GM10248 (cell line): ENCODE measurements at places on chromosomes 1 and 21.

GRCh38 chr1:37945743-37946702 is 830 bp downstream of the INPP5B start:
- no peak for DNase-seq

- no peak for DNase-seq
Measured at GRCh38 chr1:62250126-62250726, 55.6 kb downstream of the L1TD1 start.

GRCh38 chr1:244138399-244138798 is 87.3 kb downstream of the ZBTB18 start:
- DNase-seq, result no peak

- DNase-seq, result no peak
Measured at GRCh38 chr1:98963064-98963758, 41.5 kb downstream of the PLPPR5 start.

GRCh38 chr1:178599745-178600144 is 86.8 kb downstream of the TEX35 start:
- no peak for DNase-seq

- DNase-seq, result no peak
Measured at GRCh38 chr1:30760596-30761324, 3.2 kb upstream of the LAPTM5 start.

DNA sequence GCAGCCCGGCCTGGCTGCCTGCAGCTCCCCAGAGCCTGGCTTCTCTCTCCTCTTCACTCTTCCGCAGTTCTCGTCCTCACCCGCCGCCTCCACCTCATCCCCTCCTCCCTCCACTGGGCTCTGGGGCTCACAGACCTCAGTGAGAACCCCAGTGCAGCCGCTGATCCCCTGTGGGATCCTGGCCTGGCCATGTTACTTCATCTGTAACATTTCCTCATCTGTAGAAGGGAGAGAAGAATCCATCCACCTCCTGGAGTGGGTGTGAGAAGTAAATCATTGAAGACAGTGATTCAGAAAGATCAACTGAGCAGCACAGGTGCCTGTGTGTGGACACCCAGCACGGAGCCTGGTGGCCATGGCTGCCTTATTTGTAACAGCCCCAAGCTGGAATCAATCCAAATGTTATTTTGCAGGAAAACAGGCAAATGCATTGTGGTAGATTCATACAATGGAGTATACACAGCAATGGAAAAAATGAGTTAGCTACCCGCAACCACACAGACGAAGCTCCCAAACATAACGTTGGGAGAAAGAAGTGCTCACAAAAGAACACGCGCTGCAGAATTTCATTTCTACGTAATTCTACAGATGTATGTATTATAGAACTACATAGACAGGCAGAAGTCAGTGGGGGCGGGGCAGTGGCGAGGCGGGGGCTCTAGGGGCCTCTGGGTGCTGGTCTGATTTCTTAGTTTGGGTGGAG is 8.7 kb downstream of the LAPTM5 start:
- DNase-seq, result no peak
